Memory B cell (primary cell): ENCODE measurements at places on chromosomes 5 and 9.

GRCh38 chr9:127494304-127494702 is 43.0 kb downstream of the LRSAM1 start:
- no peak for DNase-seq

GRCh38 chr5:38404667-38405276 is 146.4 kb downstream of the EGFLAM start:
- DNase-seq: no peak

DNA sequence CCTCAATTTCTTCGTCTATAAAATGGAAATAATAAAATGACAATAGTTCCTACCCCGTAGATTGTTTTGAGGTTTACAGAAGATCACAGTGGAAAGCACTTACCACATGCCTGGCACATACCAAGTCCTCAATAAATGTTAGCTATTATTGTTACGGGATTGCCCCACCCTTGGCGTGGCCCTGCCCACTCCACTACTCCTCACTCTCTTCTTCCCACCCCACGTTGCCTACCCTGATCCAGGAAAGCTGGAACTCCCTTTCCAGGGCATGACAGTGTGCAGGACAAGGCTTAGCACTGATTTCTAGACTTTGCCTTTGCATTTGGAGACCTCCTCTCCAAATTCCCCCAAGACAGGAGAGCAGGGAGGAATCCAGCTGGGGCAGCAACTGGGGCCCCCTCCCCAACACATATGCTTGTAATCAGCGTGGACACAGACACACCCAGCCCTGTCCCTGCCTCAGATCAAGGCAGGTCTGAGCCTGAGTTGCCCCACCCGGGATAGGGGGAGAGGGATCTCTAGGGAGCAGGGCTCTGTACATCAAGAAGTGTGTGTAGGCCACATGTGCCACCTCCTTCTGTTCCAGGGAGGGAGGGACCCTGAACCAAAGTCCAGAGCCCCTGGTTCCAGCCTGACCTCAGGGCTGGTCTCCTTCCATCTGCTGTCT is 6.7 kb downstream of the SLC4A9 start:
- no peak for DNase-seq

- DNase-seq: no peak
Observed at GRCh38 chr5:119570910-119571309, 58.4 kb upstream of the FAM170A start.

DNA sequence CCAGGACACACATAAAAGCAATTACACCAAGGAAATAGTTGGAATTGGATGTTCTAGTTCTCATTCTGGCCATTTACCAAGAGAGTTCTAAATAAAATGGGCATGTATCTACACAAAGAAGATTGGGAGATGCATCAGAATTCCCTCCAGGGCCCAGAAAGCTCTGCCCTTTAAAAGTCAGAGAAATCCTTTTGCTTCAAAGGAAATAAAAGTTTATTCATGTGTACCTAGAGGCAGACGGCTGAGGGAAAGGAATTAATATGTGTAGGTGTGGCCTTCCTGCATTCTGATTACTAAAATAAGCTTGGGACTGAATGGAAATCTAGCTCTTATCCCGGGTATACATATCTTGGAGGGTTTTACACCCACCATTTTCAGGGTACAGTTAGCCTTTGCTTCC is 719.4 kb downstream of the SEMA5A start:
- no peak for DNase-seq

DNA sequence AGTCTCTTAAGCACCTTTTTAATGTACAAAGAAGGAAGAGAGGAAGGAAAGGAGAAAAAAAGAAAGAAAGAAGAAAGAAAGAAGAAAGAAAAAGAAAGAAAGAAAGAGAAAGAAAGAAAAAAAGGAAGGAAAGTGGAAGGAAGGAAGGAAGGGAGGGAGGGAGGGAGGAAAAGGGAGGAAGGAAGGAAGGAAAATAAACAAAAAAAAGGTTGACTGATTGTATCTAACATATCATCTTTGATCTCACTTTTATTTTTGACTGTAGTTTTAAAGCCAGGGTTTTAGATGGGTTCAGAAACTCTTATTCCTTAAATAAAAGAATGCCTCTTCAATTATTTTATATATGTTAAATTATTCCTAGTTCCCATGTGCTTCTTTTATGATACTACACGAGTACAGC is 794.5 kb downstream of the CDH12 start:
- no peak for DNase-seq

GRCh38 chr5:140637371-140638100 is 1.7 kb upstream of the TMCO6 start:
- no peak for DNase-seq

- no peak for DNase-seq
Observed at GRCh38 chr5:110414360-110414759, 312.1 kb downstream of the TMEM232 start.

- no peak for DNase-seq
Observed at GRCh38 chr9:90929626-90930025, 128.0 kb downstream of the SYK start.

GRCh38 chr5:172958331-172959046 is 735 bp upstream of the RPL26L1 start:
- peak; percentile 63 for DNase-seq

DNA sequence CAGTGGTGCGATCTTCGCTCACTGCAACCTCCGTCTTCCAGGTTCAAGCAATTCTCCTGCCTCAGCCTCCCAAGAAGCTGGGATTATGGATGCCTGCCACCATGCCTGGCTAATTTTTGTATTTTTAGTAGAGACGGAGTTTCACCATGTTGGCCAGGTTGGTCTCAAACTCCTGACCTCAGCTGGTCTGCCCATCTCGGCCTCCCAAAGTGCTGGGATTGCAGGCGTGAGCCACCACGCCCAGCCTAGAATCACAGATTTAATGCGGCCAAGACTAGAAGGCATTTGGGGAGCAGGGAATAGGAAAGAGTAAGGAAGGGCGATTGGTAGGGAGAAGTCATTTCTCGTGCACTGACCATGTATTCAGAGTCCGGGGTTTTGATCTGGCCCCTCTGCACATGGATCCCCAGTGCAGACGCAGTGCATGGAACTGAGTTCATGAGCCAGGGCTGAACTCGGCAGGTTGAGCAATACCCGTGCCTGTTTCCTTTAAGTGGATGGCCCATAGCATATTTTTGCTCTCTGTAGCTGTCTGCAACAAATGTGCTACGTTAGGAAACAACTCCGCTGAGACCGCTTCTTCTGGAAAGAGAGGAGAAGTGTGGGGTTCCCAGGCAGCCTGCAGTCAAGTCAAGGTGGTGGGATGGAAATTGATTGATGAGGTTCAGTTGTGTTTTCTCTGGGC is 3.4 kb upstream of the HMCN2 start:
- no peak for DNase-seq

GRCh38 chr5:43065387-43065947 is 25.3 kb upstream of the ANXA2R start:
- peak; percentile 58 for DNase-seq

GRCh38 chr5:116388564-116389258 is 185.9 kb downstream of the SEMA6A start:
- DNase-seq: no peak

DNA sequence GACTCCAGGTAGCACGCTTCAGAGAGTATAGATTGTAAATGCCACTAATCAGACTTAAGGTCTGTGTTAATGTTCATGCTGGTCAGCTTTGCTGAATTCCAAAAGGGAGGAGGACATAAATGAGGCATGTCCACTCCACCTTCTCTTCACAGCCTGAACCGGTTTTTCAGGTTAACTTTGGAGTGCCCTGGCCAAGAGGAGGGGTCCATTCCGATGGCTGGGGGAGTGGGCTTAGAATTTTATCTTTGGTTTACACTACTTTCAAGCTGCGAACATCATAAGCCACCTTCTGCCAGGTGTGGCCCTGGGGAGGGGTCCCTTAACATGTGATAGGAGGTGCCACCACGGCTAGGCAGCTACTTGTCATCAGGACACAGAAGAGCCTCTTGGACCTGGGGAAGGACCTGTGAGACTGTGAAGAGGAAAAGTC is 24.2 kb downstream of the ABO start:
- DNase-seq: no peak

- DNase-seq: no peak
Observed at GRCh38 chr5:80374188-80374587, 33.7 kb upstream of the ZFYVE16 start.

- DNase-seq: no peak
Observed at GRCh38 chr5:26003966-26004365, 1034.4 kb downstream of the CDH9 start.

- DNase-seq: no peak
Observed at GRCh38 chr9:88018101-88018500, 43.8 kb upstream of the CDK20 start.

DNA sequence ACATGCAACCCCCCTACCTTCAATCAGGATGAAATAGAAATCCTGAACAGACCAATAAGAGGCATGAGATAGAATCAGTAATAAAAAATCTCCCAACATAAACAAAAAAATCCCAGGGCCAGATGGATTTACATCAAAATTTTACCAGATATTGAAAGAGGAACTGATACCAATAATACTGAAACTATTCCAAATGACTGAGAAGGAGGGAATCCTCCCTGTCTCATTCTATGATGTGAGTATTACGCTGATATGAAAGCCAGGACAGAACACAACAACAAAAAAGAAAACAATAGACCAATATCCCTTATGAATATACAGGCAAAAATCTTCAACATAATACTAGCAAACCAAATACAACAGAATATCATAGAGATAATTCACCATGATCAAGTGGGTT is 109.0 kb upstream of the SMC2 start:
- DNase-seq: no peak

GRCh38 chr5:18236386-18236785 is 602.1 kb downstream of the TAF11L14 start:
- DNase-seq: no peak

DNA sequence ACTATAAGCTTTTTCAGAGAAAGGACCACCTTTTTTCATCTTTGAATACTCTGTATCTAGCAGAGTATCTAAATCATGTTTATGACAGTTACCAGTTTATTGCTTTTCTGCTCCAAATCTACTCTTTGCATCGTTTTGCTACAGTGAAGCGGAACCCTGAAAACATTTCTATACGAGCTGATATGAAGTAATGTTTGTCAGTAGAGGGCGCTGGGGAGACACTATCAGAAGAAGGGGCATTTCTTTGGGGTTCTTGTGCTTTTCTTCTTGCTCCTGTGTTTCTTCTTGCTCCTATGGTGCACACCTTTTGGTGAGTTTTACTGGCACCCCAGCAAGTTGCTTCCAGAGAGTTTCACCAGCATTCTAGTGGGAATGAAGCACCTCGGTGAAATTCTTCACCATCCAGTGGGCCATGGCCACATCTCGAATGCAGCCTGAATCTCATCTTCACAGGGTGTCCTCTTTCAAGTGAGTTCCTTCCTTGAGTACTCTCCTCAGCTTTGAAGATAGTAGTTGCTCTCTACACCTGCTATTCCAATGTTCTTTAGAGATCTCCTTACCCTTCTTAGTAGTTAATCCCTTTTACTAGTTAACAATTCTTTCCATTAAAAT is 98.4 kb downstream of the FGF1 start:
- DNase-seq: no peak

- DNase-seq: no peak
Observed at GRCh38 chr9:95822015-95822414, 53.5 kb upstream of the ERCC6L2 start.

GRCh38 chr5:105392122-105392709 is 1829.6 kb upstream of the NUDT12 start:
- no peak for DNase-seq

GRCh38 chr9:126148994-126149393 is 177.6 kb upstream of the MVB12B start:
- DNase-seq: no peak

- peak; percentile 59 for DNase-seq
Observed at GRCh38 chr5:179852993-179853547, 5.5 kb downstream of the MRNIP start.

DNA sequence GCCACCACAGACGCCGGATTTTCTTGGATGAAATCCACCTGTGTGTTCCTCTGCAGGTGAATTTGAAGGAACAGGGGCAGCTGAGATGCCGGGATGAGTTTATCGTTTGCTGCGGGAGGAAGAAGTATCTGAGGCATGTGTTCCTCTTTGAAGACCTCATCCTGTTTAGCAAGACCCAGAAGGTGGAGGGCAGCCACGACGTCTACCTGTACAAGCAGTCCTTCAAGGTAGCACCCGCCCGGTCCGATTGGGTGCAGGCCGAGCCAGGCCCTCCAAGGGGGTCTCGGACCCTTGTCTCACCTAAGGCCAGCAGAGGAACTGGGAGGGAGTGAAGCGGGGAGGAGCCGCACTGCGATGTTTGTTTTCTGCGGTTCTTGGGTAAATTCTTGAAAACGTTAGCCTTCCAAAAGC is 18.4 kb upstream of the LRRC14B start:
- DNase-seq: no peak

GRCh38 chr5:97231025-97231636 is 48.1 kb upstream of the RIOK2 start:
- DNase-seq: no peak

- peak; percentile 34 for DNase-seq
Observed at GRCh38 chr5:35202319-35203111, 27.8 kb downstream of the PRLR start.

GRCh38 chr9:34712140-34712539 is 2.2 kb upstream of the CCL21 start:
- no peak for DNase-seq

GRCh38 chr9:764105-764524 is 77.4 kb upstream of the DMRT1 start:
- DNase-seq: peak; percentile 29

GRCh38 chr9:114941376-114941775 is 11.0 kb upstream of the TNFSF8 start:
- no peak for DNase-seq

GRCh38 chr9:89204801-89205200 is 26.2 kb upstream of the SHC3 start:
- no peak for DNase-seq
